Stimulated activated CD8-positive, alpha-beta memory T cell treated with anti-CD3 and anti-CD28 coated beads, Interleukin-7, amount 100 ng/mL, for 1 hour (primary cell): ENCODE measurements at places on chromosomes 1 and 21.

DNA sequence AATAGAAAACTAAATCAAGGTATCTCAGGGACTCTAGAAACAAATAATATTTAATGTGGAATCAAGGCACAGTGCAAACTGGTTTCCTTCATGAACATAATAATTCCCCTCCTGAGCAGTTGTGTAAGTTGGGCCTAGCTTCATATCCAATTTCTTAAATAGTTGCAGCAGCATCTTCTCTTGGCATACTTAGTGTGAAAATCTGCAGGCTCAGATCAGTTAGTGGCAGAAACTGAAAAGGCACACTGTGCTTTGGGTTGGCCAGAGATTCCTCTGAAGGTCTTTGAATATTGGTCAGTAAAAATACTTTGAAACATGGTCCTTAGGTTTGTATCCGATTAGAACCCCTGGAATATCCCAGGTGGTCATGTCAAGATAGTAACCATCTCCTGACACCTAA lies 52.5 kb downstream of the CHRM3 start:
- no peak for DNase-seq

GRCh38 chr1:33042831-33043230 lies 6.1 kb upstream of the AK2 start:
- no peak for DNase-seq

GRCh38 chr21:32278103-32278502 lies 746 bp downstream of the MIS18A start:
- no peak for DNase-seq

- DNase-seq: no peak
Observed at GRCh38 chr1:114468710-114469468, 42.1 kb downstream of the TRIM33 start.

DNA sequence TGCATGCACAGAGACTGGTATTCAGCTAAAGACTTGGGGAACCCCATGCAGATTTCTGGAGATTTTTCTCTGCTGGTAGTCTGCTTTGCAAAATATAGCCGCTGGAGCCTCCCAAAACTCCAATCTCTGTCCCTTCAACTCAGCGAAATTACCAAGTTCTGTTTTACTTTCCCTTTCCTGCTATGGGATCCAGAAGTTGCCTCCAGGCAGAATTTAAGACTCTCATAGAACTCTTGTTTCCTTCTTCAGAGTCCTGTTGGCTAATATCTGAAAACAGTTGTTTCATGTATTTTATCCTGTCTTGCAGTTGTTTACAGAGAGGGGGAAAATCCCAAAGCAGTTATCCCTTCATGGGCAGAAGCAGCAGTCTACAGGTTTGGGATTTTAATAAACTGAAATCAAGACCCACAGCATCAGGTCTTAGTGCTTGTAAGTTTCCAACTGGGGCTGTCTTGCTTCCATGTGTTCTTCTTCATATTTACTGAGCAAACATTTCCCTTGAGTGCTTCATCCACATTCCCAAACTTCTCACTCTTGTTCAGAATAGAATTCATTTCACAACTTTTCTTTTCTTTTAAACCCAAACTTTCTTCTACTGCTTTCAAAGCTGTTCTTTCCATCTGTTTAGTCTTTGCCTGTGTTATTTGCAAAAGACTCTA lies 221.3 kb upstream of the DMRTA2 start:
- DNase-seq: no peak

DNA sequence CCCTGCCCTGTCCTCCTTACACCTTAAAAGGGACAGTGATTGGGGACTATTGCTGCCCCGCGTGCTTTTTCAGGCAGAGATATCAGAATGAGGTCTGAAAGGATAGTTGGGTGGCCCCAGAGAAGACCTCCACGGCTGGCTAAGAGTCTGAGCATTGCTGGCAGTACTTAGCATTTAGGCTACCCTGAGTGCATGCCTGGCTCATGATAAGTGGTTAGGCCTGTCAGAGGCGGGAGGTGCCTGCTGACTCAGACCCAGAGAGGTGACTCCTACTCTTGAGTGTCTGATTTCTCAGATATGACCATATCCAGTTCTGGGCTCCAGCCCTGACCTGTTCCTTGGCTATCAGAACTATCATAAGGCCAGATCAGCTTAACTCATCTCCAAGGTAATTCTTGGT lies 213.7 kb downstream of the PBX1 start:
- no peak for DNase-seq

- DNase-seq: no peak
Observed at GRCh38 chr1:58726581-58726980, 26.7 kb upstream of the MYSM1 start.

GRCh38 chr1:210786546-210786945 lies 347.4 kb downstream of the KCNH1 start:
- DNase-seq: no peak

DNA sequence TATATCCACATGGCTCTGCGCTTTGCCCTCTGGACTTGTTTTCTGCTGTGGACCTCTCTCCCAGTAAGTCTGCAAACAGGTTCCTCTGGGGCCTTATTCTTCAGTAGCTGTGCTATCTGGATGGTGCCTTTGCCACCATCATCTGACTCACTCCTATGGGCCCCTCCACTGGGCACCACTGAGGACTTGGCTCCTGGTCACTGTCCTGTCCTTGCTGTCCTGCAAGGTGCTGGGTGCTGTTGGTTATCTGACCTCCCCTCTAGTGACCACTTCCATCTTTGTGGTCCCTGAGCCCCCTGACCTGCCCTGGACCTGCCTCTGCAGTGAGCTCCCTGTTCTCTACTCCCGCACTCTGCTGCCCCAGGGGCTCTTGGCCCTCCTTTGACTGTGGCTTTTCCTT lies 6.7 kb downstream of the CNIH3 start:
- no peak for DNase-seq

DNA sequence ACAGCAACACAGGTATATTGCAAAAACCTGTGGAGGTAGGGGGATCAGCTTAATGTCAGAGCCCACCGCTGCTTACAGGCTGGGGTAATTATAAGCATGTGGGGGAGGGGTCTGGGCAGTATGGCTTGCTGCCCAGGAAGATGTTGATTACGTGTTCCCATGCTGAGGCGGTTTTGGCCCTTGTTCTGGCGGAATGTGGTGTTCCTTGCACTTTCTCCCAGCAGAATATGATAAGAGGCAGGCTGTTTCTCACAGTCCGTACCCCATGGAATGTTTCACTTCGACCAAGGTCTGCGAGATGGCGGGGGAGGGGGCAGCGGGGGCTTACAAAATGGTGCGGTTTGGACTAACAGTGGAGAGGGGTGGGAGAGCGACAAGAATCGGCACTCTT lies 9.8 kb upstream of the HPCAL4 start:
- no peak for DNase-seq

DNA sequence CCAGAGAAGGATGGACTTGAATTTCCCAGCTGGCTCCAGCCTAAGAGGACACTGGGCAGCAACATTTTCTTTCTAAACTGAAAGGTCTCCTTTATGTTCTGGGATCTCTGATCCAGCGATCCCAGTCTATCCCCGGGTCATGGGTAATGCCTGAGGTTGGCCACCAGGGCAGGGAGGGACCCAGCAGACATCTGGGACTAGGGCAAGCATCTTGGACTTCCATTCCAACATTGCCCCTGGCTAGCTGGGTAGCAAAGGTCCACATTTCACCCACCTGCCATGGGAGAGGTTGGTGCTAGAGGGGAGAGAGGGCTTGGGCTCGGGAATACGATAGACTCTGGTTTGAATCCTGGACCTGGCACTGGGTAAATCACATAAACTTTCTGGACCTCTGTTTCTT lies 84.6 kb downstream of the LRRN2 start:
- DNase-seq: no peak

GRCh38 chr1:29849038-29849750 lies 612.9 kb downstream of the PTPRU start:
- peak; percentile 9 for DNase-seq

- DNase-seq: no peak
Observed at GRCh38 chr21:35127026-35127425, 77.9 kb upstream of the RUNX1 start.

GRCh38 chr21:32143241-32143939 lies 135.5 kb downstream of the MIS18A start:
- no peak for DNase-seq

- no peak for DNase-seq
Observed at GRCh38 chr1:57118948-57119603, 153.3 kb upstream of the C8B start.

DNA sequence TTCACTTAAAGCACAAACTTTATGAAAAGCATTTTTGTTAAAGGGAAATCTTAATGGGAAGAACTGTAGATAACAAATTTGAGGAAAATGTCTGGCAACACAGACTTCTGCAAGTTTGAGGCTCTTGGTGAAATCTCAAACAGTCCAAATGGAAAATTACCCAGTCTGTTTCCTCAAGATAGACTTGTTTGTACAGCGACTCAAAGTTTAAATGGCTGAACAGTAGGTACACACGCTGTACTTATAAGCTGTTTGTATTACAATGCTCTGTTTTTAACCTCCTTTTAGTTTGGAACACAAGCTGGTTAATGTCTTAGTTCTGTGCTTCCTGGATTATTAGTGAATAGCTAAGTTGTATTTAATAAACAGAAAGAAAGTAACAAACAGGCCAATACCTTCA lies 217.1 kb downstream of the NFIA start:
- no peak for DNase-seq

GRCh38 chr1:192443616-192444015 lies 126.8 kb downstream of the RGS21 start:
- DNase-seq: no peak

- no peak for DNase-seq
Observed at GRCh38 chr1:245311887-245312536, 157.2 kb downstream of the KIF26B start.

DNA sequence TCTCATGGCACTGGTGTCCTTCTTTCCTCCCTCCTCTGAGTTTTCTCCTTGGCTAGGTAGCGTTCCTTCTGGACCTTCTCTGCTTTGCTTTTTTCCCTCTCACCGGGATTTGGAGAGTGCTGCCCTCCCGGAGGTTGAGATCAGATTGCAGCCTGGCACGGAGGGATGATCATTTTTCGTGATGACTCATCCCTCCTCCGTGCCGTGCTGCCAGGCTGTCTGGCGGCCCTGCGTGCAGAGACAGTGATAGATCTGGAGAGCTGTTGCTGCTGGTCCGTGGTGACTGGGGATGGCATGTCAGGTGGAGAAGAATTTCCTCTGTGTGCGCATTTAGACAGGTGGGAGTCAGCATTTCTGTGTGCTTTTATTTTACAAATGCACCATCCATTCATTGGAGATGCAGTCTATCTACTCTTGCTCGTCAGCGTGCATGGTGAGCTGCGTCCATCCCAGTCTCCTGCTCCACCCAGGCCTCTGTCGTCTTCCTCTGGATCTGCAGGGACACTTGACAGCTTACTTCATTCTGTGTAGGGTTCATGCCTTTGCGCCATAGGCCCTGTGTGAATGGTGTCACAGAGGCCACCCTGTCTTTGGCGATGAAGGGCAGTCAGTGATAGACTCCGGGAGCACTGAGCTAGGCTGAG lies 104.4 kb downstream of the PCBP3 start:
- no peak for DNase-seq

DNA sequence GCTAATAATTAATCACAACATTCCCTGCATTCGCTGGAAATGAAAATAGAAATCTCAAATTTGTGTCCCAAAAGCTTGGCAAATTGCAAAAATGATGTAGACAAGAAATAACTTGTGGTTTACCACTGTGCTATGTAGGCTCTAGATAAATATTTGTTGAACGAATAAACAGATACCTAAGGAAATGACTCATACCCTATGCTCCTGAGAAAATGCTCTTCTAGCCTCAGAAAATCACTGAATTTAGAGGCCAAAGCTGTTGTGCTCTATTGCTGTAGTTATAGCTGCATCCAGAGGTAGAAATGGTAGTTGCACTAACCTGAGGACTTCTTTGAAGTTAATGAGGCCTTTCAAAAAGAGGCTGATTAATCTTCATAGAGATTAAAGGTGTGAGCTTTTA lies 142.0 kb upstream of the ZNHIT6 start:
- DNase-seq: no peak

DNA sequence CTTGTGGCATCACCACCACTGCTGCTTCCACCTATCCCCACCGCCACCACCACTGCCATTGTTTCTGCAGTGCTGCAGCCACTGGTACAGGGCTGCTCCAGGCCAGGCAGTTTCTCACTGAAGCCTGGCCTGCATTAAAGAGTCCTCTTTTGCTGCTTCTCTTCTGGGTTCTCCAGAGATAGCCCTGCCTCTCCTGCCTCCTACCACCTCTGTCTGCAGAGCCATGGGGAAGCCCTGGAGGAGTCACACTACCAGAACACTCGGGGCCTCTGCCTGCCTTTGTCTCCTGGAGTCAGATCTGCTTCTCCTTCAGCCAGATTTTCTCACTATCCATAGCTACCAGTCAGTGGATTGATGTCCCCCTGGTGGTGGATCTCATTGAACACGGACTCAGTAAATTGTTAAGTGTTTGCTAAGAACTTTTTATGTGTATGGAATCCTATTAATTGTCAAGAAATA lies 37.7 kb upstream of the DDAH1 start:
- DNase-seq: no peak
